ENCODE measurements at places on chromosomes 3 and 15.

DNA sequence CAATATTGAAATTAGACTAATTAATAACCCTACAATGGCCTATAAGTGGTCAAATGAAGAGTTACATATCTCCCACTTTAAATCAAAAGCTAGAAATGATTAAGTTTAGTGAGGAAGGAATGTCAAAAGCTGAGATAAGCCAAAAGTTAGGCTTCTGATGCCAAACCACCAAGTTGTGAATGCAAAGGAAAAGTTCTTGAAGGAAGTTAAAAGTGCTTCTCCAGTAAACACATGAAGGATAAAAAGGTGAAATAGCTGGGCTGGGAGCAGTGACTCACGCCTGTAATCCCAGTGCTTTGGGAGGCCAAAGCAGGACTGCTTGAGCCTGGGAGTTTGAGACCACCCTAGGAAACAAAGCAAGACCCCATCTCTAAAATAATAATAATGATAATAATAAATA, 46.9 kb upstream of the DCUN1D1 start:
- no peak for DNase-seq

DNA sequence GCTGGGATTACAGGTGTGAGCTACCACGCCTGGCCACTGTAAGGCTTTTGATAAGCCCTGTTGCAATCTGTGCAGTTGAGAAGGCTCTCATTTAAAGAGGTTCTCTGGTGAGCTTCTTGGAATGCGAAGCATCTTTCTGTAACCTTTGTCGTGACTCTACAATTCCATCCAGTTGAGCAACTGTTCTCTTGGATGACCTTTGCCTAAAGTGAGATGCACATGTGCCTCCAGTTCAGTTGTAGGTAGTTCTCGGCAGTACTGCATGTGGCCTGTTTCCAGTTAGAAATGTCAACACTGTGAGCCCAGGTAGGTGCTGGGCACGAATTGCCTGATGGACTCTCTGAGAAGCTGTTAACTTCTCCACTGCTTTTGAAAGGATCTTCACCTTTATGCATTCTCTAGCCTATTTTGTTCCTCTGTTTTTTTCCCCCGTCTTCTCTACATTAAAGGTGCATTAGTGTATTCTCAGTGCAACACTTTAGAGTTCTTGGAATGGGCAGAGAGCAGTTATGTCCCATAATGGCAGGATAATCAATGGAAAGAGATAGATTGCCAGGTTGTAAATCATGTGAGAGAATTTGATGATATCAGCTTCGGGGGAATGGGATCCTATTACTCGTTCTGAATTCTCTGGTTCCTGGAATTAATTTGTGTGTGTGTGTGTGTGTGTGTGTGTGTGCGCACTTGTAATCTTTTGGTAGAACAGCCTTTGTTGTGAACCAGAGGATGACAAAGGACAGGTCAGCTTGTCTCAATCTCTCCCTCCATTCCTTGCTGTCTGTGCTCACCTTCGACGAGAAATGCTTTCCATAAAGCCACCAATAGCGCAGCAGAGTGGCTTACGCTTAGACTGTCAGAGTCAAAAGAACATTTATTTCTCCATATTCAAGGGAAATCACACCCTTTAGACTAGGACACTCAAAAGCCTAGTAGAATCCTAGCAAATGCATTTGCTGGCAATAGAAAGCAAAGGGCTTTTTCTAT, 51.1 kb downstream of the PTPRG start:
- no peak for DNase-seq

- no peak for DNase-seq
Measured at GRCh38 chr3:188817935-188818269, 353.9 kb upstream of the TPRG1 start.

DNA sequence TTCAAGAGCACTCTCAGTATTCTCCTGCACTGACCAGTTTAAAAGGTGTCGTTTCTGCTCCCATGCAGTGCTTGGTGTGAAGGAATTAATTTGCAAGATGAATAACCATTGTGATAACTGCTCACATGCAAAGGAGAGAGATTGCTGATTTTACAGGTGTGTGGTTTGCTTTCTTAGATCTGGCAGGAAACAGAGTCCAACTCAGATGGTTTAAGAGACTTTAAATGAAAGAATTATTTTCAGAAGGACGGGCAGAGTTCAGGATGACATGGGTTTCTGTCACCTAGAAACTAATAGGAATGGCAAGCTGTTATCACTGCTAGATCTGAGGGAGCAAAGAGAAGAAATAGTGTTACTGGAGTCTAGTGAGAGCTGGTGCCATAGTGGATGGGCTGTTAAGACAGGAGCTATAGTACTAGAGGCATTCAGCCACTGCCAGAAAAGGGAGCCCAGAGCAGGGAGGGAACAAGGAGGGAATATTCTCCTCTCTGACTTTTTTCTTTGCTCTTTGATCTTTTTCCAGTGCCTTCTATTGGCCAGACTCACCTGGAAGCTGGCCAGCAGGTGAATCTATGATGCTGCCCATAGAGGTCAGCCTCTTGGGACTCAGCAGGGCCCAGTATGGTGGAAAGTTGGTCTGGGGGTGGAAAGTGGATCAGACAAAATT, 14.9 kb downstream of the ATXN7 start:
- DNase-seq: no peak

DNA sequence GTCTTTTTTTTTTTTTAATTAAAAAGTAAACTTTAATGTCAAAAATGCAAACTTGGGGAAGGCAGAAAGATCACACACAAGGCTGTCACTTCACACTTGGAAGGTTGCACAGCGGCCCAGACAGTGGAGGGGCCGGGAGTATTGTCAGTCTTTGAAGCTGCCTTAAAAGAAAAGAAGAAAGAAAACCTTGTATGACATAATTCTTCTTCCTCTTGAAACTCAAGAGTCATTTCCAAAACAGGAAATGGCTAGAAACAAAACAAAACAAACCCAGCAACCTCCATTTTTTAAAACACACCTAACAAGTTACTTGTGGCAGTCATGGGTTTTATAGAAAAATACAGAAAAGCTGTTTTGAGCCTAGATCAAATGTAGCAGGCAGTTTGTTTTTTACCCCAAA, 68.1 kb upstream of the MAGI1 start:
- no peak for DNase-seq

GRCh38 chr3:13854492-13854891, 25.4 kb downstream of the WNT7A start:
- no peak for DNase-seq

GRCh38 chr3:5184499-5184898, 3.0 kb upstream of the EDEM1 start:
- no peak for DNase-seq

DNA sequence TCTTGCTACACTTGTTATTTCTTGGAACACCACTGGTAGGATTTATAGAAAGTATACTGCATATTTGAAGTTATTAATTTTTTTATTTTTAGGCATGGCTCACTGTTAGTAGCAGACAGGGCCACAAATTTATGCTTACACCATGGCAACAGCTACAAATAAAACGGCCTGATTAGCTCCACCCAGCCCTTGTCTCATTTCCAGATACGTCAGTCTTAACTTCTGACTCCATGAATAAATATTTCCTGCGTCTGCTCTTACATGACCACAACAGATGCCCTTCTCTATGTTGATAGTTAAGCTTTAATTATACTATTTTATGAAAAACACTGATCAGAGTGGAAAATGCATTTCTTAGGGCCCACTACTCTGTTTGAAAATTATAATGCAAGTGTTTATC, 62.3 kb upstream of the CPOX start:
- DNase-seq: no peak

DNA sequence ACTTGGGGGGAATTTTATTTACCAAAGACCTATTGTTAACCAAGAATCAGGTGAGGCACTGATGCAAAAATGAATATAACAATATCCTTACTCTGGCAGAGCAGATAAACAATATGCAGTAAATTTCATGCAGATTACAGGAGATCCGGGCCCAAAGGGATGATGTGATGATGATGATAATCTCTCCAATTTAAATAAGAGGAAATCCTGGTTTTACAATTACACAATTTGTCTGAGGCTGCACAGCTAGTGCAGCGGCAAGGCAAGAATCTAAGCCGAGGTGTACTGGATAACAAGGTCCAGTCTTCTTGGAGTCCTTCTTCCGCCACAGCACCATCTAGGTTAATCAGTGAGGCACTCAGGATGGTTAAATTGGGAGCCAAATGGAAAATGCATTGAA, 2.4 kb upstream of the MESD start:
- DNase-seq: no peak

GRCh38 chr3:194203482-194204041, 67.6 kb downstream of the HES1 start:
- no peak for DNase-seq
